Left lung (tissue), 14 donors: ENCODE measurements at places on chromosomes 4 and X. TPM values are rescaled to one million over a fixed set of nuclear protein-coding genes. Genes with fewer than 3 reads are reported as not detected.

Gene NDUFC1
- total RNA-seq = 56.5 TPM

Gene RBM46
- total RNA-seq = not detected

Gene MAGEB1
- total RNA-seq = not detected

Gene PLAC1
- not detected for total RNA-seq

Gene PLAC8
- 20.1 TPM for total RNA-seq

Gene ANXA10
- total RNA-seq = 0.63 TPM

Gene PRSS48
- not detected for total RNA-seq

Gene CLDN22
- total RNA-seq = not detected

DNA sequence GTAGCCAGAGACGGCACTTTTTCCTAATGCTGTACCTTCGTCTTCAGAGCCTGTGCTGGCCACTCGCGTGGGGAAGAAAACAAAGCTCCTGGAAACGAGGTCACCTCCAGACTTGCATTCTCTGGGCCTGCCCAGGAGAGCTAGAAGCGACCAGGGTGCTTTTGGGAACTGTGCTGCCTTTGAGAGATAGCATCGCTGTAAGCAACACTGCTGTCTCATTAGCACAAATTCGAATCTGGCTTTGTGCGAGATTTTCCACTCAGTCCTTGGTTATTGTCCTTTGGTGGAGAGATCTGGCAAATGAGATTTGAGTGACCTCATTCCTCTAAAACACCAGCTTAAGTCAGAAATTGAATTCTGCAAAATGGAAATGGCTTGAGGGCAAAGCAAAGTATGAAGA, 66.1 kb upstream of the TLR3 start:
- H3K27me3 ChIP-seq = no peaks in the 10 kb centered on the region
- no peak overlapping the region for H3K27ac ChIP-seq
- H3K4me3 ChIP-seq = no peak overlapping the region
- DNase-seq = no peak
- no peaks in the 10 kb centered on the region for H3K4me1 ChIP-seq

DNA sequence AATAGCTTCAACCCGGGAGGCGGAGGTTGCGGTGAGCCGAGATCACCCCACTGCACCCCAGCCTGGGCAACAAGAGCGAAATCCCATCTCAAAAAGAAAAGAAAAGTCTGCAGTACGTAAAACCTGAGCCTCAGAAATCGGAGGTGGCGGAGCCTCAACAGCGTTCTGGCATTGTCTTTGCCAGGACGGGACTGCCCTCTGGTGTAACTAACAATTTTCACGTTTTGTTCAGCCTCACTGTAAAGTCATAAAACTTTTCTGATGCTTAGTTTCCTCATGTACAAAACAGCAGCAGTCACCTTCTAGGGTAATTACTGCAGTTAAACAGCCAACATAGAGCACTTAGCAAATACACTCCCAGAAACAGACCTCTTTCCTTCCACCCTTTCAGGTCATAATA, 121.7 kb downstream of the RBM47 start:
- H3K4me3 ChIP-seq = no peak overlapping the region
- no peak for DNase-seq
- peaks cover 2% of the 10 kb centered on the region for H3K36me3 ChIP-seq
- no peak overlapping the region for H3K27ac ChIP-seq
- no peaks in the 10 kb centered on the region for H3K27me3 ChIP-seq
- no peaks in the 10 kb centered on the region for H3K4me1 ChIP-seq

GRCh38 chr4:106601519-106601918, 232.9 kb upstream of the GIMD1 start:
- no peaks in the 10 kb centered on the region for H3K36me3 ChIP-seq
- no peaks in the 10 kb centered on the region for H3K4me1 ChIP-seq
- H3K4me3 ChIP-seq = no peak overlapping the region
- DNase-seq = no peak
- no peaks in the 10 kb centered on the region for H3K27me3 ChIP-seq

DNA sequence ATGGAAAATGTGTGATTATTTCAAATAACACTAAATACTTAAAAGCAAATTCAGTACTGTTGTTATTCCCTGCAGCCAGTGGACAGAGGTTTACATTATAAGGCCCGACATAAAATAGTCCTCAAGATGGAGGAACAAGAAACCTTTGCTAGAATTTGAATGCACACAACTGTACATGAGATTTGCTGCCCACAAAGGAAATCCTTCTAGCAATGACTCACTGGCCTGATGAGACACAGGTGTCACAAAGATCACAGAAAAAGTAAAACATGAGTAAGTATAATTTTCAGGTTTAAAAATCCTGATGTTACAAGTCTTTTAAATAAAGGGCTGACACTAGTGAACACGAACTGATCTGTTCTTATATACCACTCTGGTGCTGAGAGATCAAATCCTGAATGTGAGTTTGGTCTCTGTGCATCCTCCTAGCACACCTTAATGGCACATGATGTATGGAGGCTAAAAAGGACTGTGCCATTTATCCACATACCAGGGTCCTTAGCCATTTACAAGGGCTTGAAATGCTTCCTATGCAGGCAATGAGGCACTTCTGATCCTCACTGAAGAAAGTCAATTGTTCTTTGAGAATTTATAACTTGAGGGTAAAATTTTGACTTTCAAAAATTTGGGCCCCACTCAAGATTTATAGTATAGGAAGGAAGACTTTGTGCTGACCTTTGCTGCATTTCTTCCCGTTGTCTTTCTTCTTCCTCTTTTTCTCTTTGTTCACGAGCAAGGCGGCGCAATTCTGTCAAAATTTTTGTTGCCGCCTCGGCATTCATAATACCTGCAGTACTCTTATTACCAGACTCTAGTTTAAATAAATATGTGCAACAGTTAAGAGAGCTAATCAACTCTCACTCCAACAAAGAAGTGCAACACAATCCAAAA, 23.0 kb downstream of the MAP7D3 start:
- H3K27me3 ChIP-seq = peaks cover 3% of the 10 kb centered on the region
- no peak for DNase-seq
- no peak overlapping the region for H3K27ac ChIP-seq
- no peaks in the 10 kb centered on the region for H3K36me3 ChIP-seq
- H3K4me1 ChIP-seq = no peaks in the 10 kb centered on the region
- H3K4me3 ChIP-seq = no peak overlapping the region

- H3K4me1 ChIP-seq = no peaks in the 10 kb centered on the region
- no peak overlapping the region for H3K27ac ChIP-seq
- H3K36me3 ChIP-seq = no peaks in the 10 kb centered on the region
- DNase-seq = no peak
Observed at GRCh38 chr4:11824566-11824965, 395.9 kb upstream of the HS3ST1 start.

- H3K27me3 ChIP-seq = no peaks in the 10 kb centered on the region
- no peaks in the 10 kb centered on the region for H3K4me1 ChIP-seq
- H3K27ac ChIP-seq = no peak overlapping the region
- DNase-seq = no peak
- H3K36me3 ChIP-seq = no peaks in the 10 kb centered on the region
- H3K4me3 ChIP-seq = no peak overlapping the region
Observed at GRCh38 chrX:31656013-31656412, 584.2 kb upstream of the FTHL17 start.

- no peak overlapping the region for H3K27ac ChIP-seq
- no peak overlapping the region for H3K4me3 ChIP-seq
- DNase-seq = no peak
Observed at GRCh38 chr4:22688236-22688635, 4.5 kb upstream of the GBA3 start.

DNA sequence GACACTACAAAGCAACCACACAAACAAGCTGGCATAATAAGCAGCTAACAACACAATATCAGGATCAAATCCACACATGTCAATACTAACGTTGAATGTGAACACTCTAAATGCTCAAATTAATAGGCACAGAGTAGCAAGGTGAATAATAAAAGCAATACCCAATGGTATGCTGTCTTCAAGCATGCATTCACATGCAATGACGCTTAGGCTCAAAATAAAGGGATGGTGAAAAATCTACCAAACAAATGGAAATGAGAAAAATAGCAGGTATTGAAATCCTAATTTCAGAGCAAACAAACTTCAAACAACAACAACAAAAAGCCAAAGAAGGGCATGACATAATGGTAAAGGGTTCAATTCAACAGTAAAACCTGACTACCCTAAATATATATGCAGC, 74.0 kb upstream of the FAM47B start:
- no peak overlapping the region for H3K27ac ChIP-seq
- no peak for DNase-seq
- no peaks in the 10 kb centered on the region for H3K4me1 ChIP-seq
- no peak overlapping the region for H3K4me3 ChIP-seq
- H3K36me3 ChIP-seq = no peaks in the 10 kb centered on the region
- H3K27me3 ChIP-seq = no peaks in the 10 kb centered on the region

DNA sequence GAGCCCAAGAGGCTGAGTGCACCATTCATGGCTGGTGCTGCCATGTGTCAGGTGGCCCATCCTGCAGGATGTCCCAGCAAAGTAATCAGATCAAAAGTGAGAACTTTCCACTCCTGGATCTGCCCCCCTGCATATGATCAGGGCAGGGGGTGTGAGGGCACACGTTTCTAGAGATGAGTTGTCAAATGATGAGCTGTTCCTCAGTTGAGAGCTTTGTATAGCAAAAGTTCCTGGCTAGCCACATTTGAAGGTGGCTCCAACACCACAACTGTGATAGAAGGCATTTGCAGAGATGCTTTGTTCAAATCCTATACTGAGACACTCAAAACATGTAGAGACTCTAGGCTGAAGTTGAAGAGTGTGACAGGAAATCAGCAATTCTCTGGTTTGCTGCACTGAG, 501.8 kb downstream of the BCOR start:
- no peaks in the 10 kb centered on the region for H3K36me3 ChIP-seq
- no peaks in the 10 kb centered on the region for H3K27me3 ChIP-seq
- no peak overlapping the region for H3K4me3 ChIP-seq

DNA sequence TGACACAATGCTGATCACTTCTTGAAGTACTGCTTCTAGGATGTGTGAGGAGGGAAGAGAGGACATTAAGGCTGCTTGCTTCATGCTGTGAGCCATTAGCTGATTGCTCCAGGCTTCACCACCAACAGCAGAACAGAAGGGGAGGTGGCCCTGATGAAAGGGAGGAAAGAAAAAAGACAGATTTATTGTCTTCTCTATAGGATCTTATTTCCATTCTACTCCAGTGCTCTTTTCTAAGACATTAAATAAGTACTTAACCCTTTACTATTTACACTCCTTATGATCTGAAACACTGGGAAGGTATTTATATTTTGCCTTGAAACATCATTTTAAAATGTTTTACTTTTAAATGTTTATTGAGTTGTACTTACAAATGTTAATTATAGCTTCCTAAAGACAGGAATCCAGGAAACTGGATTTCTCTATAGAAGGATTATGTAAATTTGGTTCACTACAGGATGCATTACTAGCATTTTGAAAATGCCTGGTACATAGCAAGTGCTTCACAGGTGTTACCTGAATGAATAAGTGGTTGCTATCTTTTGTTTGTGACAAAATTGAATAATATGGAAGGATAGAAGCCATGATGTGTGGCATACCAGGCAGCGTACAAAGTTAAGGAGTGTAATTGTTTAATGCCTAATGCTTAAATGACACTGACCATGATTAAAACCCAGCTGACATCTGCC, 680.9 kb upstream of the ATOH1 start:
- no peaks in the 10 kb centered on the region for H3K4me1 ChIP-seq
- H3K4me3 ChIP-seq = no peak overlapping the region
- no peaks in the 10 kb centered on the region for H3K36me3 ChIP-seq
- H3K27me3 ChIP-seq = no peaks in the 10 kb centered on the region

DNA sequence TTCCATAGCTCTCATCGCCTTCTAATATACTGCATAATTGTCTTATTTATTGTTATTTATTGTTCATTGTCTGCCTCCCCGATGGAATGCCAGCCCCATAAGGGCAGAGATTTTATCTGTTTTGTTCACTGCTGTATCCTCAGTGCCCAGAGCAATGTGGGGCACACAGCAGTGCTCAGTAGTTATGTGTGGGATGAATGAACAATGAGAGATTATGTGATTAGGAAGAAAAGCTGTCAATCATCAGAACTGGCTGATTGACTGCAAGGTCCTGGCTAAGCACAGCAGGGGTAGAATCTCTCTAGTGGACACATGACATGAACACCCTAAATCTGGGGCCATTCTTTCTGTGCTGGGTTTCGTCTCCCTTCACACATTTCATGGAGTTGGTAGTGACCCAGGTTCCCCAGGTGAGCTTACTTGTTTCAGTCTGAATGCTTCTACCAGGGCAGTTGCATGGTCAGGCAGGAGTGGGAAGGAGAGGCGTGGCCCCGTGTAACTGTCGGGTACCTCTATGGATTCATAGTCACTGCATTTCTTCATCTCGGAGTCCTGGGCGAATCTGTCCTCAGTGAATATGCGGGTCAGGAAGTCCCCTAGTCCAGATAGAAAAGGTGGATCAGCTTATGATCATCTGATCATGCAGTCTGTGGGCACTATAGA, 12.6 kb downstream of the PPEF2 start:
- no peaks in the 10 kb centered on the region for H3K4me1 ChIP-seq
- no peak overlapping the region for H3K27ac ChIP-seq
- H3K27me3 ChIP-seq = peaks cover 4% of the 10 kb centered on the region
- no peaks in the 10 kb centered on the region for H3K36me3 ChIP-seq
- no peak overlapping the region for H3K4me3 ChIP-seq

GRCh38 chrX:153926552-153926857, 441 bp upstream of the ARHGAP4 start:
- H3K27me3 ChIP-seq = no peaks in the 10 kb centered on the region
- peak overlapping the region; percentile 97 for H3K27ac ChIP-seq
- peaks cover 43% of the 10 kb centered on the region for H3K4me1 ChIP-seq
- no peaks in the 10 kb centered on the region for H3K36me3 ChIP-seq

DNA sequence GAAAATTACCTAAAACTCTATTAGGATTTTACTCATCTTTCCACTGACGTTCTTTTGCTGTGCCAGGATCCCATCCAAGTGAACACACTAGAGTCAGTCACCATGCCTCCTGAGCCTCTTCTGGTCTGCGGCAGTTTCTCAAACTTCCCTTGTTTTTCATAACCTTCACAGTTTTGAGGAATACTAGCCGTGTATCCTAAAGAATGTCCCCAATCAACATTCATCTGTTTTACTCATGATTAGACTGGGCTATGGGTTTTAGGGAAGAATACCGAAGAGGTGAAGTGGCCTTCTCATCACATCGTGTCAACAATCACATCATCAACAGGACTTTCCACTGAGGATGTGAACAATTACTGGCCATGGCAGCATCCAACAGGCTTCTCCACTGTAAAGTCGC, 4.8 kb downstream of the LRP2BP start:
- peaks cover 11% of the 10 kb centered on the region for H3K4me1 ChIP-seq
- no peaks in the 10 kb centered on the region for H3K36me3 ChIP-seq
- no peak overlapping the region for H3K4me3 ChIP-seq
- DNase-seq = no peak

DNA sequence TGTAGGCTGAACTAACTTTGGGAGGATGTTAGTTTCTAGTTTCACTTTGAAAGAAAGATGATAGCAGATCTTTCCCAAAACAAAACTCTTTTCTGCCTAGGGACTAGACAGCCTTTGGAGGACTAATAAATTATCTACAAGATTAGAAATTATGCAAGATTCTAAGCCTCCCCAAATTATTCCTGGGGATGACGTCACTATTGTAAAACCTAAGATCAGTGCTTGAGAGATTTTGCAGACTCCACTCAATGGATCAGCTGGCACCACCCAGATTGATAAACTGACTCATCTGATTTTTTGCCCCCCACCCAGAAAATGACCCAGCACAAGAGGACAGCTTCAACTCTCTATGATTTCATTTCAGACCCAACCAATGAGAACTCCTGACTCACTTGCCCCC, 1057.9 kb upstream of the DIAPH2 start:
- H3K4me3 ChIP-seq = no peak overlapping the region
- H3K27me3 ChIP-seq = no peaks in the 10 kb centered on the region
- no peaks in the 10 kb centered on the region for H3K4me1 ChIP-seq
- H3K27ac ChIP-seq = no peak overlapping the region
- no peak for DNase-seq
